ENCODE measurements at places on chromosomes 2 and 18. TPM values are rescaled to one million over a fixed set of nuclear protein-coding genes. Genes with fewer than 3 reads are reported as not detected.

Gene ERBB4
- polyA plus RNA-seq = 49.7 TPM

Gene CYP27A1
- 48.3 TPM for polyA plus RNA-seq

Gene REG3G
- not detected for polyA plus RNA-seq

Gene COL4A4
- polyA plus RNA-seq = 40.6 TPM

Gene LIMS4
- 1.1 TPM for polyA plus RNA-seq

Gene NYAP2
- 0.04 TPM for polyA plus RNA-seq

Gene TTN
- polyA plus RNA-seq = 1.1 TPM

Gene RAD51AP2
- polyA plus RNA-seq = 0.17 TPM
